ENCODE measurements at places on chromosomes 1 and 21.

DNA sequence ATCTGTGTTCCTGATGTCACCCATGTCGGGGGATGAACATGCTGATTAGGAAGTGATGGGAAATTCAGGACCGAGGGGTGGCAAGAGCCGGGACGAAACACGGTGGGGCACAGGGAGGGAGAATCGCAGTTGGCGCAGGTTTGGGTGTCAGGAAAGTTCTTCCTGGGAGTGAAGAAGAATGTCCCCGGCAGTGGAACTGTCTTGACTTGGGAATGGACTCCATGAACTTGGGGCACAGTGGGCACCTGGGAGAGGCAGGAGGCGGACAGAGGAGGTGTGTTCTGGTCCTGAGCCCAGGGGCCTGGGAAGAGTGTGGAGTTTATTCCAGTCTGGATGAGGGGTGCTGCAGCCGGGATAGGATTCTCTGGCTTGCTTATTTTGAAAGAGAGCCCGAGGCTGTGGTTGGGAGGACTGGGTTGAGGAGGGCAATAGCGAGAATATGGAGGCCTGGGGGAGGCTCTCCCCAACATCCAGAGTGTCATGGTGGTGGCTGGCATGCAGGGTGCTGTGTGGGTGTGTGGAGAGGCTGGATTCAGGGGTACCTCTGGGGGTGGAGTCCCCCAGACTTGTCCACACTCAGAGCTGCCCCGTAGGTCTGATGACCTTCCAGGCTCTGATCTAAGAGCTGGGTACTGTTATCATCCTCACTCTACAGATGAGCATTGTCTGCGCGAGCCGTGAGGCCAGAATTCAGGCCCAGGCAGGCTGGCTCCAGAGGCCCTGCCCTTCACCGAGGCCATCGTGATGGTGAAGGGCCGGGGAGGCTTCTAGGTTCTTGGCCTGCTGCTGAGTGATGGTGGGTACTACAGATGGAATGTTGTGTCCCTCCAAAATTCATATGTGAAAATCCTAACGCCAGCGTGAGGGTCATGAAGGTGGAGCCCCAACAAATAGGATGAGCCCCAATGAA lies 274.5 kb upstream of the C1orf174 start:
- DNase-seq, result no peak

GRCh38 chr1:45772971-45773370 lies 22.5 kb upstream of the IPP start:
- DNase-seq, result no peak

- DNase-seq, result no peak
Measured at GRCh38 chr1:42469727-42470126, 6.6 kb downstream of the CCDC30 start.

GRCh38 chr1:109722908-109723691 lies 11.0 kb downstream of the GSTM5 start:
- no peak for DNase-seq
